Left lobe of liver (tissue), 2 donors: ENCODE measurements at places on chromosomes 2 and 18. TPM values are rescaled to one million over a fixed set of nuclear protein-coding genes. Genes with fewer than 3 reads are reported as not detected.

- DNase-seq, result no peak
Observed at GRCh38 chr18:63868546-63868945, 19.0 kb upstream of the SERPINB2 start.

GRCh38 chr2:202037086-202037485 lies 3.4 kb downstream of the FZD7 start:
- DNase-seq, result no peak

GRCh38 chr2:228273159-228273558 lies 91.7 kb upstream of the SPHKAP start:
- DNase-seq, result no peak

The UGT1A5 gene
- total RNA-seq, result 4.6 TPM

DNA sequence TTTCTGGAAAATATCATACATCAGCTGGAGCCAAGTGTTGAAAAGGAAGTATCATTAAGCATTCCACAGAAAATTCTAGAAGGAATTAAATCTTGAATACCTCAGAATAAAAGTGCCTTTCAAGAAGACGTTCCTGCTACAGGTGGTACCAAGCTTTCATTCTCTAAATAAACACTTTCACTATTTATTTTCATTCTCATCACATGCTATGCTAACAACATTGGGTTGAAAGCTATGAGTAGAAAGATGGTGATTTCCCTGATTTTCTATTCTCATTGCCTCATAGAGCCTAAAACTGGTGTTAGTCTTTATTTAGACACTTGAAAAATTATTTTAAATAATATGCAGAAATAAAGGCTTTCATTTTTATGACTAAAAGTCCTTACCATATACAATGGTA lies 324.7 kb downstream of the LRP1B start:
- DNase-seq, result no peak

DNA sequence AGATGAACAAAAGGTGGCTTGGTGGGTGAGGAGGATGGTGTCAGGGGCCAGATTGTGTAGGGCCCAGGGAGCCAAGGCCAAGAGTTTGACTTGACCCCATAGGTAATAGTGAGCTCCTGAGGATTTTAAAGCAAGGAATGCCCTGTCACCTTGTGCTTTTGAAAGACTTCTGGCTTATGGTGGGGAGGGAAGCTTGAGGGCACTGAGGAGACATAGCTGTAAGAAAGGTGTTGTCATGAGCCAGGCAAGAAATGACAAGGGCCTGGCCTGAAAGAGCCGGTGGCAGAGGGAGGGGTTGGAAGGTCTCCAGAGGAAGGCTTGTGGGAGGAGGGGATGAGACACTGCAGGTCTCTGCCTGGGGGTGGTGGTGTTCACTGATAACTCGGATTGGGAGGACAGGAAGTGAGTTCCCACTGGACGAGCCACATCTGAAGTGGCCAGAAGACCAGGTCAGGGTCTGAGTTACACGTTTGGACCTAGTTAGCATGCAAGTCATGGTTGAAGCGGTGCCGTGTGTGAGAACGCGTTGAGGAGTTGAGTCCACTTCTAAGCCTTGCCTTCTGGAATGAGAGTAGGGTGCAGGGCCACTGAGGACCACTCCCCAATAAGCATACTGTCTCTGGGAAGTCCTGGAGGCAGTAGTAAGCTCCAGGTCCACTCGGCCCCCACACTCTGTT lies 64.3 kb downstream of the TET3 start:
- DNase-seq, result no peak

GRCh38 chr2:10124538-10125045 lies 2.1 kb downstream of the RRM2 start:
- no peak for DNase-seq

- peak; percentile 55 for DNase-seq
Observed at GRCh38 chr2:230068016-230068650, 591 bp downstream of the SLC16A14 start.

- no peak for DNase-seq
Observed at GRCh38 chr18:28576941-28577340, 400.0 kb upstream of the CDH2 start.

The CD302 gene
- 98.8 TPM for total RNA-seq

The SOCS6 gene
- total RNA-seq, result 12.0 TPM

The GCG gene
- total RNA-seq, result not detected

DNA sequence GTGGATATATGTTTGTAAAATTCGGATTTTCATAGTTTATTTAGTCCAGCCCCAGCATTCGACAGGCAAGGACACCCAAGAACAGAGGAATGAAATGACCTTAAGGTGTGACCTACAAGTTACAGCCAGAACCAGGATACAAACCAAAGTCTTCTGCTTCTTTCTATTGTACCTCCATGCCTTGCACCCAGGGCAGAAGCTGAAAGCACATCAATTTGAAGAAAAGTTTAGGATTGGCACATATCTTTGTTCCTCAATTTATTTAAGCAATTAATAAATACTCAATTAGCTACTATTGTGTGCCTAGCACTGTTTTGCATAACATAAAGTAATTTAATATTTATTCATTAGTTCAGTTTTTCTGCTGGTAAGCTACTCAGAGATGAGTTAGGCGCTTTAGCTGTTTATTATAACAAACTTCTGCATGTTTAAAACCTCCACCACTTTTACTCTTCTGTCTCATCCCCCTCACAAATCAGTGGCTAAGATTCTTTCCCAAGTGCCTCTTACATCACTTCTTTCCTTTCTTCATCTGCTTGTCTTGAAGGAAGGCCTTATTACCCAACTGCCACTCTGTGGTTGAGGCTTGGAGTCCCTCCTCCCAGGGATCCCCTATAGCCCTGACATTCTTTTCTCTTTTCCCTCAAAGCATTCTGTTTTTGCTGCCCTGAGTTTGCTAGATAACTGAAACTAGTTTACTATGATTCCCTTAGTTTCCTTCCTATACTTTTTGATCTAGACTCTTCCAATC lies 37.1 kb upstream of the DARS1 start:
- DNase-seq, result no peak

DNA sequence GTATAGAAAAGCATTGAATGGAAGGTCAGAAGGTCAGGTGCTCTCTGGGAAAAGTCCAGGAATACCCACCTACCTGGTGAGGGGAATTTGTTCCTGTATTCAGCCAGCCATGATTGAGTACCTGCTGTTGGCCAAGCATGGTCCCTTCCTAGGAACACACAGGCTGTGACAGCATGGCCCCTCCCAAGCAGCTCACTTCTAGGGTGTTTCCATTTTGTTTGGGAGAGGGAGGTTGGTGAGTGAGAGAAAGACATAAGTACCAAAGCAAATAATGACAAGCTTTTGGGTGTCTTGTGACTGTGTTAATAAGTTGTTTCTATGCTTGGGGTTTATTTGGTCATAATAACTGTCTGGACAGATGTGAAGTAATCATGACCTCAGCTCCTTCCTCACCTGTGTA lies 46.3 kb downstream of the CABLES1 start:
- DNase-seq, result no peak

GRCh38 chr2:8151888-8152287 lies 530.0 kb upstream of the ID2 start:
- DNase-seq, result no peak

The UBXN2A gene
- 6.1 TPM for total RNA-seq

DNA sequence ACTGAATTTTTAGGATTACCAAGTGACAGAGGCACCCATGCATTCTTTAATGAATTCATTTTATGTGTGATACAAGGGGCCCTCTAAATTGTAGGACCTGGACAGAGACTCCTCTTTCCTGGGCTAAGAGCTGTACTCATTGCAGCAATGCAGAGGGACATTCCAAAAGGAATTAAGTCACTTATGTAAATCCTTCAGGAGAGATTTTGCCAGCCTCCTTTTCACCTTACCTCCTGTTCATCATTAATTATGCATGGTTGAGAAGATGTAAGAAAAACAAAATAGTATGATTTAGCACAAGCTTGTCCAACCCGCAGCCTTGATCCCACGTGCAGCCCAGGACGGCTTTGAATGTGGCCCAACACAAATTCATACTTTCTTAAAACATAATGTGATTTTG lies 84.5 kb upstream of the TANK start:
- DNase-seq, result no peak

- DNase-seq, result no peak
Observed at GRCh38 chr2:233758849-233759248, 1.2 kb upstream of the UGT1A1 start.

- no peak for DNase-seq
Observed at GRCh38 chr2:6562771-6563170, 302.9 kb downstream of the CMPK2 start.

DNA sequence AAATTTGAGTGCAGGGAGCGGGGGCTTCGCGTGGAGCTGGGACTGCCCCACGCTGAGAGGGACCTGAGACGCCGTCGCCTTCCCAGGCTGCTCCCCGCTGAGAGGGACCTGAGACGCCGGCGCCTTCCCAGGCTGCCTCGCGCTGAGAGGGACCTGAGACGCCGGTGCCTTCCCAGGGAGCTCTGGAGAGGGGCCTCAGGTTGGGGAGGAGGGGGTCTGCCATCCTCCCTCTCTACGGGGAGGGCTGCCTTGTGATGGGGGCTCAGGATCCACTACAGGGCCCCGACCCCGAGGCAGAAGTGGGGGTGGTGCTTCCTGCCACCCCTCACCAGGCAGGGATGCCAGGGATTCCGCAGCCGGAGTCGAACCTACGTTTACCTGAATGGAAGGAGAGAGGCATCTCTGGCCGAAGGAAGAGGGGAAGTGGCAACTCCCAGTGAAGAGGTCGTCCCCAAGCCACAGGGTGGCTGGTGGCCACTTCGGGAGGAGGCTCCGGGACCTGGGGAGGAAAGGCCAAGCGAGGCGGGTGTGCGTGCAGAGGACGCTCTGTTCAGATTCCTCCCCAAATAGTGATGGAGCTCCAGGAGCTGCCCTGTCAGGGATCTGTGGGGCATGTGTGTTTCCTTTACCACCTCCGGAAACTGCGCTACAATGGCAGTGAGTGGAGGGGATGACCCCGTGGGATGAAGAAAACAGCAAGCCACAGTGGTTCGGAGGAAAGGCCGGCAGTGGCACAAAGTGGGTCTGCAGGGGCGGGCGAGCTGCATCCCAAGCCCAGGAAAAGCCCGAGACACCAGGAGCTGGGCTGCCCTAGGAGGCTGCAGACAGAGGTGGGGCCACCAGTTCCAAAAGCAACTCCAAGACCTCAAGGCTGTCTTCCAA lies 108.2 kb upstream of the CTDP1 start:
- DNase-seq, result no peak

DNA sequence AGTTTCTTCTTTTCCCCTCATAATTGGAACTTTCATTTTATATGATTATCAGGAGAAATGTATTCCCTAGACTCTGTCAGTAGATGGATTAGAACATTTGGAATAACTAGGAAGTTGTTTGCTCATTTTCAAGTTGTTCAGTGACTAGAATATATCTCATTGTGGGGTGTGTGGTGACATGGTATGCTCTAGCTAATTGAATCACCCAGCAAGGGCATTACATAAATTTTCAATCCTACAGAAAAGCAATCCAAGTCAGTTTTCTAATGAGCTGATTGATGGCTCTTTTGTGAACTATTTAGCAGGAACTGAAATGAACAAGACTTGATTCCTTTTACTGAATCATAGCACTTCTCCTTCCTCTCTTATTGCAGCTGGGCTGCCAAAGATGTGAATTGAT lies 461.4 kb downstream of the TGIF1 start:
- DNase-seq, result no peak

DNA sequence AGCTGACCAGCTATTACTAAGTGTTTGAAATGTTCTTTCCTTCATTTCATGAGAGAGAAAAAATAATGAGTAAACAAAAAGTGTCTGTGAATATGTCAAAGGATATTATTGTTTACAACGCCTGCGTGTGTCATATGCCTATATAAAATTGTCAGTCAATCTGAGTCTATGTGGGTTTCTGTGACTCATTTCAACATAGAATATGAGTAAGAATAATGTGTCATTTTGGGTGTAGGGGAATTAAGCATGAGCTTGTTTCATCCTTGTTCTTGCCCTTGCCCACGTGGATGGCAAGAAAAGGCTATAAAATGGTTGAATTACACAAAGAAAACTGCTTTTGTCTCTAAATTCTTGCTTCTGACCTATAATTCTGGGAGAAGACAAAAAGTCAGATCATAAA lies 466.0 kb downstream of the PTH2R start:
- no peak for DNase-seq

The CHCHD5 gene
- 21.2 TPM for total RNA-seq

DNA sequence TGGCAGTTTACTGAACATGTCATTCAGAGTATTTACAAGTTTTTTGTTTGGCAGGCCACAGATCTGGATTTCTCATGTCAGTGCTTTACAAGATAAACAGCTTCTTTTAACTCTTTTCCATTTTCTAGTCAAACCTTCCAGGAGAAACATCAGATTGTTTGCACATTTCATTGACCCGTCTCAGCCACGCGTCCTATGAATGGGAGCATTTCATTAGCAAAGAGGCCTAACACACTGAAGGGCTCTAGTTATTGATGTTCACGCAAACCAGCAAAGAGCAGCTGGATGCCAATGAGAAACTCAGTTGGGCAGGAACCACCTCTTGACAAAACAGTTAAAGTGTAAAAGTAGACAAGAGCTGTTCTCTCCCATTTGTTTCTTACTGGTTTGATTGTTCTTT lies 29.2 kb upstream of the MFF start:
- no peak for DNase-seq

GRCh38 chr2:96359866-96360265 lies 24.3 kb downstream of the NCAPH start:
- no peak for DNase-seq

GRCh38 chr2:25964891-25965290 lies 17.4 kb downstream of the KIF3C start:
- DNase-seq, result no peak

- DNase-seq, result no peak
Observed at GRCh38 chr2:207847807-207848544, 78.3 kb upstream of the FZD5 start.

DNA sequence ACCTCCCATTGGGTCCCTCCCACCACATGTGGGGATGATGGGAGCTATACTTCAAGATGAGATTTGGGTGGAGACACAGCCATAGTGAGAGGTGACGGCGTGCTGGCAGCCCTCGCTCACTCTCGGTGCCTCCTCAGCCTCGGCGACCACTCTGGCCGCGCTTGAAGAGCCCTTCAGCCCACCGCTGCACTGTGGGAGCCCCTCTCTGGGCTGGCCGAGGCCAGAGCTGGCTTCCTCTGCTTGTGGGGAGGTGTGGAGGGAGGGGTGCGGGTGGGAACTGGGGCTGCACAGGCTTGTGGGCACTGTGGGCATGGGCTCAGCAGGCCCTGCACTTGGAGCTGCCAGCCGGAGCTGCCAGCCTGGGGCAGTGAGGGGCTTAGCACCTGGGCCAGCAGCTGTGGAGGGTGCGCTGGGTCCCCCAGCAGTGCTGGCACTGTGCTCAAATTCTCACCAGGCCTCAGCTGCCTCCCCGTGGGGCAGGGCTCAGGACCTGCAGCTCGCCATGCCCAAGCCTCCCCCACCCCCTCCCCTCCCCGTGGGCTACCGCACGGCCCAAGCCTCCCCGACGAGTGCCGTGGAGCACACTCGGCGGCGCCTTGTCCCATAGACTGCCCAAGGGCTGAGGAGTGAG lies 73.0 kb downstream of the SERPINB8 start:
- DNase-seq, result no peak

- no peak for DNase-seq
Observed at GRCh38 chr2:25000503-25001324, 29.0 kb upstream of the DNAJC27 start.

DNA sequence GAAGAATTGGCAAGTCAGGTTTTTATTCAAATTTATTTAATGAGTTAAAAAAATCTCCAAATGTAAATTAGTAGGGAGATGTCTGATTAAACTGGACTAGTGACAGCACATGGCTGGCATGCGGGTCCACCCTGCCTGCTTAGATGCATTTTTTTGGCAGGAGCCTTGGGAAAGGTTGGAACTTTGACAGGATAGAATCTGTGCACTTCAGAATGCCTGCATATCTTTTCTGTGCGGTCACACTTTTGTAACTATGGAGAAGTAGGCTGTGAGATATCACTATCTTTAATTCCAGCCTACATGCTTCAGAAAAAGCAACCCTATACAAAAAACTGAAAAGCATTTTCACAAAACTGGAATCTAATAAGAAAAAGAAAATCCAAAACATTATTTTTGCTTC lies 317.8 kb downstream of the MBD2 start:
- no peak for DNase-seq

The FBXO36 gene
- 1.1 TPM for total RNA-seq
